ENCODE measurements at places on chromosomes 3 and 15.

GRCh38 chr15:39135989-39136388, 444.9 kb upstream of the THBS1 start:
- no peak for DNase-seq

DNA sequence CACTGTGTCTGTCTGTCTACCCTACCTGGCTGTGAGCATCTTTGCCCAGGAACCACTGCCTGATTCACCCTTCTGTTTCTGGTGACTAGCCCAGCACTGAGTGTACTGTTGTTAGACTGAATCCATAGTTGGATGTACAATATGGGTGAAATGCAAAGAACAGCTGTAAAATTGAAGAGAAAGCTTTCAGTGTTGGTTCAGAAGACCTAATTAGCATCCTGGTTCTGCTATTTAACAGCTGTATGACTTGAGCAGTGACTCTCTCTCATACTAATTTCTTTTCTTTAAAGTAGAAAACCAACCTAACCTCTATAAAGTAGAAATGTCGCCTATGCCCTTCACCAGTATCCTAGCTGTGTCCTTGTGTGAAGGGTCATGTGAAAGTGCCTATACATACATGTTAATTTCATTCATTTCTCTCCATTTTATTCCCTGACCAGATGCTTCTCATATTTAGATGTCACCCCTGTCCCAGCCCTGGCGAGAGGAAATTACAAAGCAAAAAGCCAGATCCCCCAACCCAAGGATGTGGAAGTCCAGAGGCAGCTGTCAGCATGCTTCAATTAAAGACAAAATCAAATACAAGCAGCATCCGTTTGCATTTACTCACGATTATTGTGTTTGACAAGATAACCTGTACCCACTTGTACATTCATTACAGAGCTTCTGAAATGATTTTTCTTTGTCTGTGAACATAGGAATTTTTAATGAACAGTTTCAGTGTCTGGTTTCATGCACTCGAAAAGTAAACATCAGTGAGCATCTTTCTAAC, 305.7 kb upstream of the ICE2 start:
- DNase-seq = no peak

DNA sequence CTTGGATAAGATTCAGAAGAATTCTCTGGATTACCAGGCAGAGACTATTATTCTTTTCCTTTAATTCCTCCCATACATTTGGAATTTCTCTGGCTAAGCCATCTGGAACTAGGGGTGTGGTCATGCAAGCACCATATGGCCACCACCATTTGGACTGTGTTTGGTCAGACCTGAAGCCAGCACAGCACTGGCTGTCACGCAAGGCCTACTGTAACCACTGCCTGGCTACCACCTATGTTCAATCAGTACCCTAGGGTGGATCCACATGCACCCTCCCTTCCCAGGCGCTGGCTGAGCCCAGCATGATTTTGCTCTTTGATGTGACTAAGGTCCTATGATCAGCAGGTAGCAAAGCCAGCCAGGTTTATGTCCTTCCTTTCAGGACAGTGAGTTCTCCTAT, 287.8 kb upstream of the GOLIM4 start:
- no peak for DNase-seq

- DNase-seq = no peak
Measured at GRCh38 chr15:97692301-97693015, 268.0 kb upstream of the ARRDC4 start.

DNA sequence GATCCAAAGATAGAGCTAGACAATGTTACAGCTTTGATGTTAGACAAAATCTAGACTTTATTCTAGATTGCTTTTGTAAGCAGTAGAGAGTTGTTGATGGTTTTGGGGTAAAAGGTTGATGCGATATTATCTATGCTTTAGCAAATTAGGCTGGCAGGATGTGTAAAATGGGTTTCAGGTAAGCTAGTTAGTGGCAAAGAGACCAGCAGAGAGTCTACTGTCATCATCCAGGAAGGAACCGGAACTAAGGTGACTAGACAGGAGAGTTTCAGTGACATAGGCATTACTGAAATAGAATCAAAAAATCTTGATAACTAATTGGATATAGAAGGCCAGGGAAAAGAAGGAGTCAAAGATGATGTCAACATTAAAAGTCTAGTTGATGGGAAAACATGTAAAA, 11.1 kb downstream of the OR5K2 start:
- no peak for DNase-seq

- DNase-seq = no peak
Measured at GRCh38 chr15:69289342-69290146, 9.2 kb upstream of the PAQR5 start.

GRCh38 chr15:59420986-59421618, 16.9 kb upstream of the FAM81A start:
- DNase-seq = no peak

- DNase-seq = no peak
Measured at GRCh38 chr3:56321383-56321782, 146.9 kb downstream of the ERC2 start.

Measured in pulmonary artery endothelial cell (primary cell).